Activated naive CD4-positive, alpha-beta T cell treated with Interleukin-2 at 50 U/mL for 16 hours (primary cell): ENCODE measurements at places on chromosomes 1 and 21.

DNA sequence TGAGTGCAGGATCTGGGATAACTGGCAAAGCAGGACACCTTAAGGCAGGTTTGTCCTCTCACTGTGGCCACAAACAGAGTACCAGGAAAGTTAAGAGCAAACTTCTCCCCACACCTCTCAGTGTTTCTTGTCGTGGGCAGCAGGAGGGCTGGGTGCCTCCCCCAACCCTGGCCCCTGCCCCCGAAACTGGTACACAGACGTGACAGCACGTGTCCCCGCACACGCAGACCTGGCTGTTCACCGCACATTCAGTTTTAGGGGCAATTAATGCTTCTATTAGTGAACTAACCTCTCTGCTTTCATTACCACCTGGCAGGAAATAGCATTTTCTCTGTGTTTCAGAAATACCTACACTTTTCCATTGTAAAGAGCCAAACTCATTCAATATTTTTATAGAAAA lies 32.9 kb upstream of the RIPK4 start:
- no peak for DNase-seq

GRCh38 chr1:232891656-232892317 lies 58.6 kb upstream of the NTPCR start:
- DNase-seq = no peak

DNA sequence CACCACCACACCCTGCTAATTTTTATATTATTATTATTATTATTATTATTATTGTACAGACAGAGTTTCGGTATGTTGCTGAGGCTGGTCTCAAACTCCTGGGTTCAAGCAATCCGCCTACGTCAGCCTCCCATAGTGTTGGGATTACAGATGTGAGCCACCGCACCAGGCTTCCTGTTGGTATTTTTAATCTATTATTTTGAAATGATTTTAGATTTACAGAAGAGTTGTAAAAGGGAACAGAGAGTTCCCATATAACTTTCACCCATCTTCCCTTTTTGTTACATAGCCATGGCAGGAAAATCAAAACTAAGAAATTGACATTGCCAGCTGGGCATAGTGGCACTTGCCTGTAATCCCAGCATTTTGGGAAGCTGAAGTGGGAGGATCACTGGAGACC lies 42.9 kb upstream of the CITED4 start:
- no peak for DNase-seq

DNA sequence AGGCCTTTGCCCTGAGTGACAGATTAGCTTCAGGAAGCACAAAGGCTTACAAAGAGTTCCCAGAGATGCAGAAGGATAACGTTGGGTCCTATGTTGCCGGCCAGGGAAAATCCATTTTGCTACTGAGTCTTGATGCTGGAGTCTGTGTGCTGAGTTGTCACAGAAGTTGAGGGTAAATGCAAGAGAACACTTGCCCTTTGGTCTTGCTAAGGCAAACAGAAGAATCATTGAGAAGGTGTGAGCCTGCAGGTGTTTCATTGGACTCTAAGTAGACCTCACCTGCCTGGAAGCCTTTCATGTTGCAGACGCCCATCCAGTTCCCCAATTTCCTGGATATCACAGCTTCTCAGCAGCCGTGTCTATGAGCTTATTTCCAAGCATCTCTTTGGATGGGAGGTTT lies 105.2 kb downstream of the PCP4 start:
- no peak for DNase-seq

DNA sequence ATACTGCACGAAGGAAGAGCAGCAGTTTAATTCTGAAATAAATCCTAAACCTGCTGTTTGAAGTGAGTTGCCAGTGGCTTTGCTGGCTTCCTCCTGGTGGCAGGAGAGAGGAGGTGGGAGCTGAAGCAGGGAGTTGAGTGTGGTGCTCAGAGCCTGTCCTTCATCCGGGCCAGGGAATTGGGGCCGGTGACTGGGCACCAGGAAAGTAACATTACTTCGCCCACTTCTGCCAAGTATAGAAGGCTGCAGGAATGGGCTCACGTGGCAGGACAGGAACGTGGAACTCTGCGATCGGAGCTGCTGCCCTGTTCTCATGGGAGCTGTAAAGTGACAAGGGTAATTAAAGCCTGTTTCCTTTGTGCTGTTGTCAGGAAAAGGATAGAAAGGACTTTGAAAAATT lies 8.7 kb downstream of the TOR3A start:
- no peak for DNase-seq

- no peak for DNase-seq
These were observed 23.3 kb downstream of the KMO start for GRCh38 chr1:241555526-241555925.

GRCh38 chr1:227372726-227373130 lies 54.4 kb upstream of the CDC42BPA start:
- no peak for DNase-seq

- no peak for DNase-seq
These were observed 176.9 kb upstream of the DEPDC1 start for GRCh38 chr1:68673771-68674170.

DNA sequence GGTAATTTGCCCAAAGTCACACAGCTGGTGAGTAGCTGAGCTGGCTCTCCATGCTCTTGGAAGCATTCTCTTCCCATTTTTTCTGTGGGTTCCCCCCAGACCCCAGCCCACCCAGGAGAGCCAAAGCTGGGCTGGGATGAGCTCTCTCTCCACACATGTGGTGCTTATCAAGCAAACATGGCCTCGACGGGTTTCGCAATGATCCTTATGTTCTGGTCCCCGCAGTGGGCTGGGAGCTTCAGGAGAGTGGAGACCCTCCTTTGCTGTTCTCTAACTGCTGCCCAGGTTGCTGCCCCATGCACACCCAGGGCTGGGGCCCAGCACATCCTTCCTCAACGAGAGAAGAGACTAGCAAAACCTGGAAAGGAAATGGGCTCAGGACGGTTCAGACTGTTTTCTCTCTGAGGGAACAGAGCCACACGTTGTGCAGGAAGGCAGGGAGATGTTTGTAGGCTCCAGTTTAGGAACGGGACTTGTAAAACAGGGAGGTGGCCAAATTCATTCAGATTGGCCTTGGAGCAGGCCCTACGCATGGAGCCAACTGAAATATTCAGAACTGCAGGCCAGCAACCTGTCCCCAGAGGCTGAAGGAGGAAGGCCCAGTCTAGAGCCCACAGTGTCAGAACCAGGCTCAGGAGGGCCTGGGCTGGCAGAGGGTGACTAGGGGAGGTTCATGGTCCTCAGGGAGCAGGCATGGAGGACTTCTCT lies 27.2 kb upstream of the CSF1 start:
- DNase-seq = no peak

GRCh38 chr1:218135371-218135770 lies 149.7 kb upstream of the RRP15 start:
- DNase-seq = no peak
